ENCODE measurements at places on chromosomes 2 and 18. TPM values are rescaled to one million over a fixed set of nuclear protein-coding genes. Genes with fewer than 3 reads are reported as not detected.
A peak's percentile ranks its signal among the peaks of the same experiment; 100 is the strongest.

DNA sequence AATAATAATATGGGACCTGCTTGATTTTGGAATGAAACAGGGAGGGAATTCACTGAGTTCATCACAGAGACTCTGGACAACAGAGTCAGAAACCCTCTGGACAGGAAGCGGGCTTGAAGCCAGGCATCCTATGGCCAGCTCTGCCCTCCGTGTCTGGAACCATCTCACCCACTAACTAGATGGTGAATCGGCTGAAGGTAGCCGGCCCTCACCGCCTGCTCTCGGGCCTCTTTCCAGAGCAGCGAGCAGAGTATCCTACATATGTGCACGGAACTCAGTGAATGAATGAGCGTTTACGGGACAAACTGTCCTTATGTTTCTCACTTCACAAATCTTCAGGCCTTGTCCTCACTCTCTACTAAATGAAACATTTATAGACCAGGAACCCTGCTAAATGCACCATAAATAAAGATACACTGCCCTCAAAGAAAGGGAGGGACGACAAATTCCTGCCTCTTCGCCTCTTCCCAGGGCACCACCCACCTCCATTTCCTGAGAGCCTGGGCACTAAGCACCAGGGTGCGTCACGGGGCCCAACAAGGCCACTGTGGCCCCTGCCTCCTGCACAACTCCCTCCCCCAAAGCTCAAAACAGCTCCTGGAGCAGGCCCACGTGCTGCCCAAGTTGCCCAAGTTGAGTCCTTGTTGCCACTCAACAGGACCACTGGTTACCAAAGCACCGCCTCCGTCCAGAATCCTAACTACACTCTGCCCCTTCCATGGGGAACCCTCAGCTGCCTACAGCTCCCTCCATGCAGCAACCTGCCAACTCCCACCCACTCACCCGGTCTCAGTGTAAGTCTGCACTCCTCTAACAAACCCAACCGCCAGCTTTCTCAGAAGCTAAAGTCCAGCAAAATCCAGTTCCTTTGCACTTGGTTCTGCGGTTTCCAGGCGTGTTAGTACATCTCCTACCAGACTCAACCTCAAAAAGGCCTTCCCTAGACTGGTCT lies 1.7 kb downstream of the TBC1D8 start:
- DNase-seq = no peak
- H3K4me3 ChIP-seq = no peak overlapping the region
- peaks cover 23% of the 10 kb centered on the region for H3K4me1 ChIP-seq
- no peaks in the 10 kb centered on the region for H3K36me3 ChIP-seq
- no peaks in the 10 kb centered on the region for H3K27me3 ChIP-seq

GRCh38 chr2:148305476-148305875 lies 284.6 kb downstream of the MBD5 start:
- peaks cover 5% of the 10 kb centered on the region for H3K4me1 ChIP-seq
- H3K4me3 ChIP-seq = no peak overlapping the region
- H3K36me3 ChIP-seq = no peaks in the 10 kb centered on the region

DNA sequence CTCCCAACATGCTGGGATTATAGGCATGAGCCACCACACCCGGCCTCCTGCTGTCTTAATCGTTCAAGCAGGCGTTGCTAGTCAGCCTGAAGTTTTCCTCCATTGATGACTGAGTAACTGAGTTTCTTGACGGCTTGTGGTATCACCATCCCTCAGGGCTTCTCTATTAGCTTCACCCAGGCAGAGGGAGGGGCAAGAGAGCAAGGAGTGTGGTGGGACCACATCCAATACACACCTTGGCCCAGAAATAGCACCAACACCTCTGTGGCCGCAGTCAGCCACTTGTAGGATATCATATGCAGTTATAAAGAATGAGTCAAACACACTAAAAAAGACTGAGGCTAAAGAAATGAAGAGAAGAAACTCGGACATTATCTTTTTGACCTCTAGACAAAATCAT lies 1009.4 kb upstream of the CELF4 start:
- H3K4me3 ChIP-seq = no peak overlapping the region
- H3K27ac ChIP-seq = no peak overlapping the region
- DNase-seq = no peak
- H3K4me1 ChIP-seq = no peaks in the 10 kb centered on the region
- H3K27me3 ChIP-seq = no peaks in the 10 kb centered on the region
- no peaks in the 10 kb centered on the region for H3K36me3 ChIP-seq

DNA sequence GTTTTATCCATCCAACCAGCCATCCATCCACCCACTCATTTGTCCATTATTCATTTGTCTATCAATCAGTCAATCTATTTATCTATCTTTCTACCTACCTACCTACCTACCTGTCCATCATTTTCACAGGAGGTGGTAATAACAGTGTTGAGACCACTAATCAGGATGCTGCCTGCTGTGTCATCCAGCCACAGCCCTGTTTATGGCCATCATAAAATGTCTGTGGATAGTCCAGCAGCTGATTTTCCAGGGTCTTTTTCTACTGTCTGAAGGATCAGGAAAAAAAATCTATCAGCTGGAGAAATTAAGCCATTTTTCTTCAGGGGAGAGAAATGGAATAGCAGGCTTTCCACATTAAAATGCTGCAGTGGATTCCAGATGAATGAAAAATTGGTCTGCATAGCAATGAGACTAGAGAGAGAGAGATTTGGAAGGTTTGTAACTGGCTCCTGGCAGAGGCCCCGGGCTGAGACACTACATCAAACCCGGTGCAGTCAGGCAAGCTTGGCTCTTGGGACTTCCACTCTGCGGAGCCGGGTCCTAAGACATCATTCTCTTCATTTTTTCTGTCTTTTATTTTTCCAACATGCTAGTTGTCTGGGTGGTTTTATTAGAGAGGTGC lies 33.0 kb upstream of the BOD1L2 start:
- no peak overlapping the region for H3K4me3 ChIP-seq
- DNase-seq = no peak
- H3K4me1 ChIP-seq = no peaks in the 10 kb centered on the region
- H3K27ac ChIP-seq = no peak overlapping the region
- H3K36me3 ChIP-seq = no peaks in the 10 kb centered on the region

DNA sequence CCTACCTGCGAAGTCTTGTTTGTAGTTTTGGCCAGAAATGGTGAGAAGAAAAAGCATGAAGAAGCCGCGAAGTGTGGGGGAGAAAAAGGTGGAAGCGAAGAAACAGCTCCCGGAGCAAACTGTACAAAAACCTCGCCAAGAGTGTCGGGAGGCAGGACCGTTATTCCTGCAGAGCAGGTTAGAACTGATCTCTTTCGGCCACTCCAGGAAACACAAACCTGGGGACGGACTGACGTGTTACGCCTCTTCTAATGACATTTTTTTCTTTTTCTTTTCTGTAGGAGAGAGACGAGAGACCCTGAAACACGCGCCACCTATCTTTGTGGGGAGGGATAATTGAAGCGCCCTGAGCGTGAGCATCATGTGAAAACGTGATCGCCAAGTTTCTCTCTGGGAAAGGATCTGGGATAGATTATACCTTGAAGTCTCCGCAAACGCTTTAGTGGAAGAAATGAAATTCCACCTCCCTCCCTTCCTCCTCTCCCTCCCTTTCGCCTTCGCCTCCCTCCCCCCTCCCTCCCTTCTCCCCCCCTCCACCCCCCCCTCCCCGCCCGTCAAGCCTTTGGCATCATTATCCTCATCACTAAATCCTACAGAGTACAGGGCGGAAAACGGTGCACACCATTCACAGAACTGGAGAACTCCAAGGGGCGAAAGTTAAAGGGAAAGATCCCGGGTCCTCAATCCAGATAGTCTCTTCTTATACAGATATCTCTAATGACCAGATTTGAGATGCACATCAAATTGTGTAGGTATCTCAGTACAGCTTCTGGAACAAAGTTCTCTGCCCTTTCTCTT lies at the start of gene ZEB2:
Gene ZEB2, minus strand, starts transcription at position 186 of the 798 bp plus-strand sequence. CDS start 2,769 bp downstream, outside the sequence.
- H3K4me1 ChIP-seq = peaks cover 22% of the 10 kb centered on the region
- peak within 1 kb of the TSS; percentile 61 for H3K4me3 ChIP-seq
- DNase-seq = peak; percentile 43
- peak within 1 kb of the TSS; percentile 87 for H3K27ac ChIP-seq
- H3K27me3 ChIP-seq = peaks cover 97% of the 10 kb centered on the region
- H3K36me3 ChIP-seq = no peaks in the 10 kb centered on the region

DNA sequence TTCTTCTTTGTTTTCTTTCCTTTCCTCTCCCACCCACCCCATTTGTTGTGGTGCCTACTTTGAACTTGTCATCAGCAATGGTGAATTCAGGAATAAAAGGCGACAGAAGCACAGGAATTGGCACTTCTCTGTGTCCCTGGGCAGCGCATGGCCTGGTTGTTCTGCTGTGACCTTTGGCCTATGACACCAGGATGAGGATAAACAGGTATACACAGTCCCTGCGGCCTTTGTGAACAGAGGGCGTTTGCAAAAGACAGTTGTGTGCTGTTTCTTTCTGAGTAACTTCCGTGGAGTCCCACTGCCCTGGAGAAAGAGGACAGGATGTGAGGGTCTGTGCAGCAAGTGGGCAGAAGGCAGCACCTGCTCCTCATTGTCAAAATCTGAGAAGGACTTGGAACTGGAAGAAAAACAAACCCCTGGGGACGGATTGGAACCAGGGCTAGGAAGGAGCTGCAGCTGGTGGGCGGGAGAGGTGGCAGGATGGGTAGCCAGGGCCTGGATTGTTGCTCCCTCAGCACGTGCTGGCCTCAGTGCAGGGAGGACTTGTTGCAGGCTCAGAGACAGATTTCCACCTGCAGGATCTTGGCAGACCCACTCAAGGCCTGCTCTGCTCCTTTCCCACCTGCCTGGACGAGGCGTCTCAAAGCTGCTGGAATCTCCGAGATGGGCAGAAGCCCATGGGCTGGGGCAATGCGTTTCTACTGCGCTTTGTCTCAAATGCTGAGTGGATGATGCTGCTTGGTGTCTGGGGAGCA lies 159.5 kb downstream of the ACKR3 start:
- DNase-seq = no peak
- no peaks in the 10 kb centered on the region for H3K27me3 ChIP-seq
- H3K4me3 ChIP-seq = no peak overlapping the region
- no peaks in the 10 kb centered on the region for H3K36me3 ChIP-seq
- H3K27ac ChIP-seq = no peak overlapping the region

DNA sequence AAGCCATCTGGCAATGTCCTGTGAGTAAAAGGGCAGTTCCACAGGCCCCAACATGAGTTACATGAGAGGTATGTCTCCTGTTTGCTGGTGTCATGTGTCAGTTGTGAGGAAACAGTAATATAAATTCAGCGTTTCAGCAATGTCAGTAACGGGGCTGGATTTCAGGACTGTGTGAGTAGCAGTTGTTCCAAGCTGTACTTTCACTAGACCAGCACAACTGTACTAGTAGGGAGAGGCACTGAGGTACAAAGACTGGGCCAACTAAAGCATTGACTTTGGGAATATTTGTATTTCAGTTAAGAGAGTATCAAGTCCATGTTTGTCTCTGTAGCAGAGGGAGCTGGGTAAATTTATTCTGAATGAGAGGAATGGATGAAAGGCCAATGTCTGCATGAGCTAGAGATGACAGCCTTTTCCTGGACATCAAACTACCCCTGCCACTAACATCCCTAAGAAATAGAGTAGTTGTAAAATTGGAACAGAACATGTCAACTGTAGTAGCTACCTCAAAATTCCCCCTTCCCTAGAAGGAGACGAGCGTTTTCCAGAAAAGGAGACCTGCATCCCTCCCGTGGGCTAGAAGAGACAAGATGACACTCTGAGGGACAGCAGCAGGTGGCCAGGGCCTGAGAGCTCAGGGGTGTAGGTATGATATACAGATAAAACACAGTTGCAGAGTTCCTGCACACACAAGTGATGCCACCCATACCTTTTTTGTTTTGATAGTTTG lies 24.4 kb downstream of the EIF4E2 start:
- H3K27ac ChIP-seq = no peak overlapping the region
- DNase-seq = no peak
- H3K27me3 ChIP-seq = no peaks in the 10 kb centered on the region
- H3K4me1 ChIP-seq = no peaks in the 10 kb centered on the region
- peaks cover 2% of the 10 kb centered on the region for H3K36me3 ChIP-seq

GRCh38 chr2:191127235-191127634 lies 23.6 kb downstream of the STAT4 start:
- no peak overlapping the region for H3K27ac ChIP-seq
- no peaks in the 10 kb centered on the region for H3K36me3 ChIP-seq
- H3K27me3 ChIP-seq = no peaks in the 10 kb centered on the region
- H3K4me3 ChIP-seq = no peak overlapping the region

GRCh38 chr2:234650911-234651310 lies 154.0 kb upstream of the ARL4C start:
- no peak overlapping the region for H3K27ac ChIP-seq
- H3K27me3 ChIP-seq = no peaks in the 10 kb centered on the region
- H3K4me1 ChIP-seq = no peaks in the 10 kb centered on the region
- H3K4me3 ChIP-seq = no peak overlapping the region
- H3K36me3 ChIP-seq = no peaks in the 10 kb centered on the region
- DNase-seq = no peak

DNA sequence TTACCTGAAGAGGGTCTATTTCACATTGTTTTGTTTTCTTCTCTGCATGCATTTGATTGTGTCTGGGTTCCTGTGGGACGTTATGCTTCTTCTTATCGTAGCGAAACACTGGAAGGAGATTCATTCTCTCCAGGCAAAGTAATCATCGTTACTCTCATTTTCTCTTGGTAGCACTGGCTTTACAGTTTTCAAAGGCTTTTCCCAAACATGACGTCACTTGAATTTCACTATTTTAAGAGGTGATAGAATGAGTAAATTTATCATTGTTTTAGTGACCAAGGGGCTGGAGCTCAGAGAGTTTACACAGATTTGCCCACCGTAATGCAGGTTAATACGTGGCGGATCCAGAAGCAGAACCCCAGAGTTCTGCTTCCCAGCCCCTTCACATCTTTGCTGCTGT lies 391.4 kb downstream of the DCDC2C start:
- no peak for DNase-seq
- H3K4me1 ChIP-seq = no peaks in the 10 kb centered on the region
- no peak overlapping the region for H3K4me3 ChIP-seq
- H3K27me3 ChIP-seq = no peaks in the 10 kb centered on the region
- no peaks in the 10 kb centered on the region for H3K36me3 ChIP-seq
- no peak overlapping the region for H3K27ac ChIP-seq

DNA sequence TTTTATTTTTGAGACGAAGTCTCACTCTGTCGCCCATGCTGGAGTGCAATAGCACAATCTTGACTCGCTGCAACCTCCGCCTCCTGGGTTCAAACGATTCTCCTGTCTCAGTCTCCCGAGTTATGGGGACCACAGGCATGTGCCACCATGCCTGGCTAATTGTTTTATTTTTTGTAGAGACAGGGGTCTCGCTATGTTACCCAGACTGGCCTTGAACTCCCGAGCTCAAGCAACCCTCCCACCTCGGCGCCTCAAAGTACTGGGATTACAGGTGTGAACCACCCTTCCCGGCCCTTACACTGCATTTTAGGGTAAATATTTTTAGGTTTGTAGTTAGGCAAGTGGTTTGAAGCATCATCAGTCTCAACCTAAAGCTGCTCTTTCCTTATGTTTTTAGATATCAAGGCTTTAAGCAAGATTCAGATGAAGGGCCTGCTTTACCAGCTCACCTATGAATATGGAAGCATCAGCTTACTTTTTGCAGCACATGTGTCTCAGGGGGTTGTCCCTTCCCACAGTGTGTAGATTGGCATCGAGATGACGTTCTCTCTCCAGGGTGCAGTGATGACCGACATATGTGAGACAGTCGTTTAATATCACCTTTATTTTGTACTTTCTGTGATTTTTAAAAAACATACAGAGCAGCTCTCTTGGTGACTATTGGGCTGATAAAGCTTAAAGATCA lies 47.2 kb downstream of the ATIC start:
- H3K27ac ChIP-seq = no peak overlapping the region
- peaks cover under 1% of the 10 kb centered on the region for H3K36me3 ChIP-seq
- no peaks in the 10 kb centered on the region for H3K27me3 ChIP-seq
- no peak overlapping the region for H3K4me3 ChIP-seq
- DNase-seq = no peak
- no peaks in the 10 kb centered on the region for H3K4me1 ChIP-seq

AGXT gene
- total RNA-seq = 2.2 TPM

ACYP2 gene
- 11.1 TPM for total RNA-seq

ITGB6 gene
- total RNA-seq = 7.6 TPM

TLX2 gene
- not detected for total RNA-seq

GKN2 gene
- total RNA-seq = not detected

LONRF2 gene
- 2.5 TPM for total RNA-seq

SRD5A2 gene
- total RNA-seq = not detected

RAB17 gene
- 54.8 TPM for total RNA-seq

ASIC4 gene
- not detected for total RNA-seq

Measured in transverse colon (tissue), 4 donors.